ENCODE measurements at places on chromosomes 16 and 17.

DNA sequence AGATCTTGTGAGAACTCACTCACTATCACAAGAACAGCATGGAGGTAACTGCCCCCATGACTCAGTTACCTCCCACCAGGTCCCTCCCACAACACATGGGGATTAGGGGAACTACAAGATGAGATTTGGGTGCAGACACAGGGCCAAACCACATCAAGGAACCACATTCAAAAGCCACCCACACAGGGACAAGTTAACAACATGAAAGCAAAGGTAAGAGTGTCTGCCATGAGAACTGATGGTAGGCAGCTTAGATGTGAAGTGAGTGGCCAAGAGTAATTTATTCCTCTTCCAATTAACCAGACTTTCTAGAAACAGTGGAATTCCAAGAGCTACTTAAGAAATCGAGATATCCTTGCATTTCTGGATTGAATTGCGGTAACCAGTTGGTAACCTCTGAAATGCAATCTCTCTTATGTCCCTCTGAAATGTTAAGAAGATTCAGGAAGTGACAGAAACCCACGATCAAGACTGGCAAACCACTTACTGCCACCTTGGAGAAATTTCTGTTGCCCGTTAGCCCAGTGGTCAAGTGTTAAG lies 167.4 kb upstream of the CACNG5 start:
- DNase-seq = no peak

DNA sequence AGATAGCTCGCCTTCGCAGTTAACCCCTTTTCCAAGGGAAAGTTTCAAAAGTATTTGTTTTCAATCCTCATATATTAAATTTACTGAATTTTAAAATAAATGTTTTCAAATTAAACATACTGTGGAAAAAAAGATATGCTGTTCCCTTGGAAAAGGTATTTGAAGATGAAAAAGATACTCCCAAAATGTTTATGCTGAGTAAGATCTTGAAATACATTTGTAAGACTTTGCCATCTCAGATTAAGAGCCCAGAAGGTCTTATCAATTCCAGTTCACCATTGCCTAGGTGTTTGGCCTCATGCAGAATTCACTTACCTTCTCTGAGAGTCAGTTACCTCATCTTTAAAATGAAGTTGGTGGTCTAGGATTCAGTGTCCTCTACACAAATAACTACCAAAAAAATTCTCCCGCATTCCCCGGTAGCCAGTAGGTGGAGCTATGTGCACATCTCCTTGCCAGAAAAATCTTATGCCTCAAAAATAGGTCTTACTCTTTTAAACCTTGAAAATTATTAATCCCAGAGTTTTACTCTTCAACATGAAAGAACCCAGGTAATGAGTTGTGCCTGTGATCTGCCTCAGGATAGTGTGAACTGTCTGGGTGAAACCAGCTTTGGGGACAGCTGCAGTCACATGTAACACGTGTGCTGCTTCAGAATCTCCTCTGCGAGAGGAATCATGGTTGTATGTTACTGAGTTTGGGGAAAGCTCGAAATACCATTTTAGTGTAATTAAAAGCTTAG lies 178.3 kb downstream of the MRTFB start:
- DNase-seq = peak; percentile 14

DNA sequence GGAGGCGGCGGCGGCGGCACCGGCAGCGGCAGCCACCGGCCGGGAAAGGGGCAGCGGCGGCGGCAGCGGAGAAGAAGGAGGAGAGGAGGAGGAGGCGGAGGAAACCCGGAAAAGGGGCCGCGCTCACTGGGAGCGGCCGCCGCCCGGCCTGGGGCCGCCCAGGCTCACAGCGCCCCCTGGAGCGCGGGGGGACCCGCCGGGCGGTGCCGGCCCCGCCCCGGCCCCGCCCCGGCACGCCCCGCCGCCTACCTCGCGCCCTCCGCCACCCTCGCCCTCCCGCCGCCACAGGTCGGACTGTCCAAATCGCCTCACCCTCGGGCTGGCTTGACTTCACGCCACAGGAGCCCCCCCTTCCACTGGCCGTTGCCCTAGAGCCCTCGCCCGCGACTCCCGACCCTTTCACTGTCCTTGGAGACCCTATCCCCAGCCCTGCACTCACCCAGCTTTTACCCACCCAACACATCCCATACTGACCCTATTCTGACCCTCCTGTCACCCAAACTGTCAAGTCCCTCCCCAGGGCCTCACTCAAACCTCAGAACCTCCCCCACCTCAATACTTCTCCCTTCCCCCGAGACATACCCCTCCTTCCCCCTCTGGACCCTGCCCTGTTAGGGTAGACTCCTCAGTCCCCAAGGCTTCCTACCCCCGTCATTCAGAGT lies at the start of gene CSNK2A2:
Gene CSNK2A2 (minus strand): TSS at position 85 of the 662 bp plus-strand sequence. CDS start 370 bp downstream, outside the sequence.
- no peak for DNase-seq

GRCh38 chr16:84499638-84500037 lies 4.8 kb downstream of the MEAK7 start:
- DNase-seq = no peak

GRCh38 chr16:13325396-13325795 lies 424.0 kb downstream of the SHISA9 start:
- DNase-seq = no peak

GRCh38 chr16:50167556-50167955 lies 14.4 kb downstream of the TENT4B start:
- DNase-seq = no peak

DNA sequence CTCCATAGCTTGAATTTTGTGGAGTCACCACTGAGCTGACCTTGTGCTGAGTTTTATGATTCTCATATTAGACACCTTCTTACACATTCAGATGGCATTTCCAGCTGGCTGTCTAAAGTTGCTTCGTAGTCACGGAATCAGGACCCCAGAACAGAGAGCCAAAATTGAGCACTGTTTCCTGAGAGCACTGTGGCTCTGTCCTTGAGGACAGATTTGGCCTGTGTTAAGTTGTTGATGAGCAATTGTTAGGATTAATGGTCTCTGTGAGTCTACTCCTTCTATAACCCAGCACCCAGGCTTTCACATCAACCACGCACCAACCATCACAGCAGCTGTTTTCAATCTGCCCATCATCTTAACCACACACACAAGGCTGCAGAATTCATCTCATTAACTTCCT lies 277.5 kb upstream of the HSBP1 start:
- no peak for DNase-seq

DNA sequence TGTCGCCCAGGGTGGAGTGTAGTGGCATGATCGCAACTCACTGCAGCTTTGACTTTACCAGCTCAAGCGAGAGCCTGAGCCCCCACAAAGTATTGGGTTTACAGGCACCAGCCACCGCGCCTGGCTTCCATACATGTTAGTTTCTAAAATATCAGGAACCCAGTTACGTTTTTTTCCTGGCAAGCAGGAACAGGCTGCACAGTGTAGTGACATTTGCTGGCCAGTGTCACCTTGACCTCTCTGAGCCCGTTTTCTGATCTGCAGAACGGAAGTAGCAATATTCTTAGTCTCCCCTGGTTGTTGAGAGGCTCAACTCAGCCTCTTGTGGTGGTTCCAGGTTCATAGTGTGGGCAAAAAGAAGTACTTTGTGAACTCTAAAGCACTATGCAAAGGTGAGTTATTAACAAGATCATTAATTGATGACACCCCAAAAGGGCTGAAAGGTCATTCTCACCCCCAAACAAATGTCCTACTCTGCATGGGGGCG lies 15.6 kb downstream of the IGF2BP1 start:
- no peak for DNase-seq

- DNase-seq = peak; percentile 0
Measured at GRCh38 chr17:33520426-33521330, 227.6 kb upstream of the ASIC2 start.

DNA sequence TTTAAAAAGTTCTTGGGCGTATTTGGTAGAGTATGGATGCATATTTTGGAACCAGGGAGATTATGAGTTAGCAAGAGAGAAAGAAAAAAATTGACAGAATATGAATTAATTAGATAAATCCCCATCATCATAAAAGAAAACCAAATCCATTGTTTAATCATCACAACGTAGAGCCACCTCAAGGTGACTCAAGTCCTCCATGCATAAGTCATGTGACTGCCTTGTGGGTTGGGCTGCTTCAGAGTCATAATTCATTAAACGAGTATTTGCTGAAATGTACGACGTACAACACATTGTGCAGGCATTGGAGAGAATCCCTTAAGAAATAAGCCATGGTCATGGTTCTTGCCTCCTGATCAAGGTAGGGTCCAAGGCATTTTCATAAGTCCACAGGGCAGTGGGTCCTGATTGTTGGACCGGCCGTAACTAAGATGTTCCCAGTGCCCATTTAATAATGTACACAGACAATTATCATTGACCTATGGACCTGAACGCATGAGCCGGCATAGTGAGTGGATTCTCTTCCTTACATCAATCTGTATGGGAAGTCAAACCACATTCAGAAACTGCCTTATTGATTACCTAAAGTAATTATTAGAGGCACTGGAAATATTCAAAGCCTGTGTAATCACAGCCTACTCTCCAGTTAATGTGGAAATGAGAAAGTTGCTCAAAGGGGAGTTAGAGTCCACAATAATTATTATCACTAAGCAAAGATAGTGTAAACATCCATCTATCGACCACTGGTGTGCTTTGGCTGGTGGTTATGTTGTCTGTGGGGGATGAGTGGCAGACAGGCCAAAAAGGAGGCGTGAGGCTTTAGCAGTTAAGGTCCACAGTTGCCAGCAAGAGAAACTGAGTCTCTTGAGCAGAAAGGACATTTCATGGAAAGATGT lies 165.4 kb downstream of the PITPNC1 start:
- DNase-seq = no peak

- no peak for DNase-seq
Measured at GRCh38 chr17:39556423-39556822, 51.3 kb downstream of the NEUROD2 start.

DNA sequence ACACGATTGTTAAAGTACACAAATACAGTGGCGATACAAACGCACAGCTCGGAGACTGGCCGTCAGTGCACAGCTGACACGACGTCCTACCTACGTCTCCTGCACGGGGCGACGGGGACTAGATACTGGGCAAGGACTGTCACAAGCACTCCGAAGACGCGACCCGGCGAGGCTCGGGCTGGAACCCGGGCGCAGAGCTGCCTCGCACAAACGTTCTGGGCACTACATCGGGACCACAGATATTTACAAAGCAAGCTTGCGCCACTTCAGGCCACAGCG lies 13.8 kb downstream of the SLC16A3 start:
- DNase-seq = no peak

GRCh38 chr17:77571155-77571981 lies 387.1 kb upstream of the TNRC6C start:
- no peak for DNase-seq

DNA sequence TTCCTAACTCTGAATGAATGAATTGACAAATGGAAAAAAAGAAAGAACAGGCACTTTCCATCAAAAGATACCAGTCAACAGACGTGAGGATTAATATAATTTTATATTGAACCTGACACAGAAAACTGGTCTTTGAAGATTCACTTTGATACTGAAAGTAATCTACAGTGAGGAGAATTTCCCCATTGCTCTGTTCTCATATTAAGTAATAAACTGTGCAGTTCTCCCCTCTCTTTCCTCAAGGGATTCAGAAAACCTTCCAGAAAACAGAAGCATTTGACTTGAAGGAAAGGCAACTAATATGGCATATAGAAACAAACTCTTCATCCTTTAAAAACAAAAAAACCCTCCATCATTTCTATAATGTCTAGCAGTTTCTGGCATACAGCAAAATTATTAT lies 2.2 kb downstream of the TEX2 start:
- no peak for DNase-seq

- DNase-seq = no peak
Measured at GRCh38 chr17:4538236-4539002, 16.8 kb downstream of the MYBBP1A start.

DNA sequence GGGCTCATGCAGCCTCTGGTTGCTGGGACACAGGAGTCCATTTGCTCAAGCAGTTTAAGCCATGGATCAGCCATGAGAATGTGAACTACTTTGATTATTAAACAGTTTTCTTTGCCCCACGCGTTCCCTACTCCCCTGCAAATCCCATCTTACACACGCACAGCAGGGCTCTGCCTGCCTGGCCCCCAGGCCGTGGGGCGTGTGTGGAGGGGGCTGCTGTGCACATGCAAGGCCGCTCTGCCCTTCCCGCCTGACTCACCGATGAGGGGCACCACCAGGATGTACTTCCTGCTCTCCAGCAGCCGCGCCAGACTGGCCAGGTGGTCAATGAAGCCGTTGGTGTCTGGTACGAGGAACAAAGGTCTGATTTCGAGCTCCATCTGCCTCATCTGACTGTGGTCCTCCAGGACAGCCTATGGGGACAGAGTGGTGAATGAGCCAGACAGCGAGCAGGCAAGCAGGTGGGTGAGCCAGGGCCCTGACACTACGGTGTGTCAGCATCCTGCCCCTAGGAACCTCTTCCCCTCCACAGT lies 13.7 kb downstream of the HIC1 start:
- no peak for DNase-seq

DNA sequence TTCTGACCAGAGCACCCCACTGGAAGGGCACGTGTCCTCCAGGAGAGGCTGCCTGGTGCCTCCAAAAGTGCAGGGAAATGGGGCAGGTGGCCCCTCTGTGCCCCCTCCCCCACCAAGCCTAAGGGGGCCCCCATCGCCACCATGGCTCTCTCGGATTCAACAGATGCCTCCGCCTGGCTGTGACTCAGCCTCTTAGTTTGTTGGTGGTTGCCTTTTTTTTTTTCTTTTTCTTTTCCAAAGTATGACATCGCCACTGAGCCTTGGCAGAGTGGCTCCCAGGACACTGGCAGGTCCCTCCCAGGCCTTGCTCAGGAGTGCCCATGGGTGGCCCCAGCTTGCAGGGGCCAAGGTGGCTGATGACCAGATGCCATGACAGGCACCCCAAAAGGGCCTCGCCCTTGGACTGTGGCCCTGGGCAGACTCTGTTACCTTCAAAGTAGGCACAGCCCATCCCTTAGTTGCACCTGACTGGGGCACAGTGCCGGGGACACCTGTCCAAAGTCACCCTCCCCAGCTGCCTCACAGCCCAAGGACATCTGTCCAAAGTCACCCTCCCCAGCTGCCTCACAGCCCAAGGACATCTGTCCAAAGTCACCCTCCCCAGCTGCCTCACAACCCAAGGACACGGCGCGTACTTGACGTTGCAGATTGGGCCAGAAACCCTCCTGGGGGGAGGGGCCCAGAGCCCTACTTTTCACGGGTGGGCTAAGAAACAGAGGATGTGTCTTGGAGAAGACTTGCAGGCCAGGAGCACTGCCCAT lies 29.6 kb downstream of the NPTX1 start:
- DNase-seq = no peak

DNA sequence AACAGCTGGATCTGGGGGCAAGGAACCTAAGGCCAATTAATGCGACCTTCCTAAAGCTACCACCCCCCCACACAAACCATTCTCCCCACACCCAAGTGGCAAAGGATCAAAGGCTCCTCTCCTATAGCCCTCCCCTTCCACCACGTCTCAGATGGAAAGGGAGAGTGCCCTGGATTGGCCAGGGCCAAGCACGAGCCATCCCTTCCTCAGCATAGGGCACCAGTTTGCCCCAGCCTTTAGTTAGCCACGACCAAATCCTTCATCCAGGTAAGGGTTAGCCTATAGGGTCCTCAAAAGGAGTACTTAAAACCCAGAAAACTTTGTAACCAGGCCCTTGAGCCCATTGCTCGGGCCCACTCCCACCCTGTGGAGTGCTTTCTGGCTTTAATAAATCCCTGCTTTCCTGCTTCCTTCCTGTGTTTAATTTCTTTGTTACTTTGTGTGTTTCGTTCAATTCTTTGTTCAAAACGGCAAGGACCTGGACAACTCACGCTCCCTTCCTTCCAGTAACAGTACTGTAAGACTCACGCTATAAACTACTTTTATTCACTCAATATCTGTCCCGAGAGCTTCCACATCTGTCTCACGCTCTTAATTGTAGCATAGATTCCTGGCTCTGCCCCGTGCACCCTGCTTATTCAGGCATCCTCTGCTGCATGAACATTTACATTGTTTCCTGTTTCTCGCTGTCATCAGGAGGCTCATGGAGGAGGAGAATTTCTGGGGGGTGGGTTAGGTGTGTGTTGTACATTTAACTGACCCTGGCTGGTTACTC lies 62.3 kb downstream of the TNFRSF13B start:
- no peak for DNase-seq
